BJ (cell line): ENCODE measurements at places on chromosomes 7 and 10.

DNA sequence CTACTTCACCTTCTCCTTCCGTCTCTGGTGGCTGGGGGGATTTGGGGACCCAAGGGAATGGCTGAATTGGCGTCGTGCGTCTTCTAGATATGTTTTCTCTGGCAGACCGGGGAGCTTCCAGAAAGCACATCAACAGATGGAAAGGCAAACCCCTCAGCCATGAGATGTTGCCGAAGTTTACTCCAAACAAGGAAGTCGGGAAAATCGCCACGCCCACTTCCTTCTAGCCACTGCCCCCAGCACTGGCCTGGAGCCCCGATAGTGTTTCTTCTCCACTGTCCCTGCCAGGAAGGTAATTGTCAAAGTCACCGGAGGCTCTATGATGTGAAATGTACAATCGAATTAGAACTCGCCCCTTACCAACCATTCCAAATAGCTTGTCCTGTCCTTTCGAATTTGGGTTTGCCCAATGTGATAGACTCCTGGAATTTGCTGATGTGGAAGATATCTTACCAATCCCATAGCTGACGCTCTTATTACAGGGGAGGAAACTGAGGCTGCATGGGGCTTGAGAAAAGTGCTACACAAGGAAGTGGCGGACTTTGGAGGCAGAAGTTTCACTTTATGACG, 191.0 kb downstream of the LSM5 start:
- DNase-seq, result no peak

DNA sequence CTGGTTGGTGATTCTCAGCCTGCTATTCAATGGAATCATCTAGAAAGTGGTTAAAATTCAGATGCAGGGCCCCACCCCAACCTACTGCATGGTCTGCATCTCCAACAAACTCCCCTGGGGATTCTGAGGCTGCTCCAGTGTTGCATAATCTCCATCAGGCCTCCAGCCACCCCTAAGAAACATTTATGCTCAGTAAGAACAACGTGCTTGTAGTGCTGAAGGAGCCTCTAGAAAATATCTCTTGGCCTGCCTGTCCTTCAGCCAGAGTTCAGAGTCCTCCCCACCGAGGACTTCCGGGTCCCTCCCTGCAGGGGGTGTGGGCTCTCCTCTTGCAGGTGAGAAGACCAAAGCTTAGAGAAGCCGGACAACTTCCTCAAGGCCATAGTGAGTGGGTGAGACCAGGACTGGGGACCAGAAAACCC, 159.8 kb downstream of the SH3PXD2A start:
- no peak for DNase-seq

DNA sequence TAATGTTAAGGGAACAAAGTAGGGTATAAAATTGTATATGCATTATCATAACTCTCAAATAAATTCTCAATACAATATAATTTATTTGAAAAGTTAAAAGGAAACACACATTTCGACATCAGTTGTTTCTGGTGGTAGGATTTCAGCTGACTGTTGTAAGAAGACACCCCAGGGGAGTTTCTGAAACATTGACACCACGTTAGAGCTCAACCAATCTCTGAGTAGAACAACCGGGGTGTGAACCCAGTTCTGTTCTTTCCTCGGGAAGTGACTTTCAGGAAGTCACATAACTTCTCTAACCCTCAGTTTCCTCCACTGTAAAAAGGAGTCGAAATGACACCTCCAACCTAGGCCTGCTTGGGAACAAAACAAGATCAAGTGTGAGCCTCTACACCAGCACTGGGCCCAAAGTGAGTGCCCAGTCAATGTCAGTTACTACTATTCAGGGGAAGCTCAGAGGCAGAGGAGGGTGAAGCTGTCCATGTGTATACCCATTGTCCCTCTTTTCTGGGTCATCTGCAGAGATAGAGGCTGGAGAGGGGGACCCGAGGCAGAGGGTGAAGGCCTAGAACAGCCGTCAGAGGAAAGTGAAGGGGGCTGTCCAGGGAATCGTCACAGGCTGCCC, 67.1 kb downstream of the AOAH start:
- no peak for DNase-seq

GRCh38 chr7:110809832-110810231, 281.1 kb upstream of the LRRN3 start:
- DNase-seq, result no peak

GRCh38 chr7:26857506-26858240, 6.7 kb downstream of the SKAP2 start:
- no peak for DNase-seq

- DNase-seq, result no peak
Observed at GRCh38 chr10:3476186-3476585, 303.6 kb upstream of the PITRM1 start.

- DNase-seq, result no peak
Observed at GRCh38 chr7:122056977-122057376, 87.1 kb downstream of the AASS start.

DNA sequence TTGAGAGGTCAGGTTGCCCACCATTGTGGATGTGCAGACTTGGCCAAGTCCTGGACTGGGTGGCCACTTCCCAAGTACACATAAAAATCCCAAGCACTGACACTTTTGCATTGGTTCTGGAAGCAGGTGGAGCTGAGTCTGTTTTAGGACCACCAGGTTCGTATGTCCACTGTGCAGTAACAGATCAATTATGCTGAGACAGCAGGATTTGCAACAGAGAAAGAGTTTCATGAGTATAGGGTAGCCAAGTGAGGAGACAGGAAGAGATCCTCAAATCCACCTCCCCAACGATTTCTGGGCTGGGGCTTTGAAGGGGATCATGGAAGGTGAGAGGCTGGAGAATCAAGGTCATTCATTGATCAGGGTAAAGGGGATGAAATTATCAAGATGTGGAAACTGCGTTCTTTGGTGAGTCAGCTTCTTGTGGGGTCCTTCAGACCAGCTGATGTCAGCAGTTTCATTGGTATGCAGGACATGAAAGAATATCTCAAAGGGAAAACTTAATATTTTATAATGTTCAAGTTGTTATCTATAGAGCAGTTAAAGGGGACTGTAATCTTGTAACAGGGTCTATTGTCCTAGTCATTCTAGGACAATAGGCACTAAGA, 277.7 kb downstream of the GALNT17 start:
- no peak for DNase-seq

- DNase-seq, result no peak
Observed at GRCh38 chr10:33498391-33498891, 164.0 kb upstream of the NRP1 start.

DNA sequence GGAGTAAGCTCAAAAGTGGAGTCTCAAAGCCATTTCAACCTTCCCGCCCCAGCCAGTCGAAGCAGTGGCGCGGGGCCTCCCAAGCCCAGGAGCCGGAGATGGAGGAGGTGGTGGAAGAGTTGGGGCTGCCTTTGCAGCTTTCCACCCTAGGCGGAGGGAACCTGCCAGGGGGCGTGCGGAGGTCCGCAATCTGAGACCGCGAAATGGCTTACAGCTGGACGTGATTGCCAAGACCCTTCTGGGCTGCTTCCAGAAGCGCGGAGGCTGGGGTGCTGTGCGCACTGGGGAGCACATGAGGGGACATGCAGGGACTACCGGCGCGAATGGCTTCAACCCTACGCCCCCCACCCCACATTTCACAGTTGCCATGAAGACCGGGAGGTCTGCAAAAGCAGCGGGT, 86.2 kb downstream of the PRR15 start:
- no peak for DNase-seq

GRCh38 chr10:73785721-73786511, 510 bp downstream of the ZSWIM8 start:
- no peak for DNase-seq

DNA sequence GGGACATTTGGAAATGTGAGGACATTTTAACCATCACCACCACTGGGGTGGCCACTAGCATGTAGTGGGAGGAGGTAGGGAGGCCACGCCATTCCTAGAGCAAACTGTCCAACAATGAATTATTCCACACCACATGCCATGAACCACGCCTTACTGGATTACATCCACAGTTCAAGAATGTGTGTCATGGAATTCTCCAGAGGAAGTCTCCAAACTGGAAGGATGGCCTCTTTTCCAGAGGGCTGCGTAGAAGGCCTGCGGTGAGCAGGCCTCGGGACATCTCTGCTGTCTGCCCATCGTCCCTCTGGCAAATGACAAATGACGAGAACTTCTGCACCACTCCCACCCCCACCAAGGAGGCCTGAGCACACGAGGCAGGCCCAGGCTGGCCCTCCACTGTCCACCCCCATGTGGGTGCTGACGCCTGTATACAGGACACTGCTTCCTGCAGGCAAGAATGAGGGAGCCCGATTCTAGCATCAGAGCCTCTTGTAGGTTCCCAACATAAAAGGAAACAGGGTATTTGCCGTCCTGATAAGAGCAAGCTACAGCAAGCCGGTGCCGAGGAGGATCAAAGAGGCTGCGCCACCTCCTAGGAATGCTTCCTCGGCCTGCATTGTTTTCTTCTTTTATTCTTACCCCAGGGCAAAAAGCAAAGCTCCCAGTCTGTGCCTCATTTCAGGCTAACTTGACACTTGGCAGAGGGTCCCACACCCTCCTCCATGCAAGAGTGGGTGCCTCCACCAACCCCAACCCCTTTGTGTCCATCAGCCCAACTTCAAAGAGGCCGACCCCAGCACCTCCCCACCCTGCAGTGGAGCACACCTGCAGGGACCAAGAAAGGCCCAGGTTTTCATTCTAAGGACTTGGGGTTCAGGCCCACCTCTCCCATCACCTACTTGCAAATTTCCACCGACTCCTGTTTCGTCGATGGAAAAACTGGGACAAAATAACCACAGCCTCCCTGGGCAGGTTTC, 23.9 kb downstream of the TNS3 start:
- DNase-seq, result no peak

- DNase-seq, result peak; percentile 34
Observed at GRCh38 chr10:73591935-73592699, 975 bp upstream of the USP54 start.

- DNase-seq, result no peak
Observed at GRCh38 chr10:121221991-121222390, 370.8 kb downstream of the WDR11 start.

- DNase-seq, result no peak
Observed at GRCh38 chr7:158150234-158150633, 437.4 kb downstream of the PTPRN2 start.

DNA sequence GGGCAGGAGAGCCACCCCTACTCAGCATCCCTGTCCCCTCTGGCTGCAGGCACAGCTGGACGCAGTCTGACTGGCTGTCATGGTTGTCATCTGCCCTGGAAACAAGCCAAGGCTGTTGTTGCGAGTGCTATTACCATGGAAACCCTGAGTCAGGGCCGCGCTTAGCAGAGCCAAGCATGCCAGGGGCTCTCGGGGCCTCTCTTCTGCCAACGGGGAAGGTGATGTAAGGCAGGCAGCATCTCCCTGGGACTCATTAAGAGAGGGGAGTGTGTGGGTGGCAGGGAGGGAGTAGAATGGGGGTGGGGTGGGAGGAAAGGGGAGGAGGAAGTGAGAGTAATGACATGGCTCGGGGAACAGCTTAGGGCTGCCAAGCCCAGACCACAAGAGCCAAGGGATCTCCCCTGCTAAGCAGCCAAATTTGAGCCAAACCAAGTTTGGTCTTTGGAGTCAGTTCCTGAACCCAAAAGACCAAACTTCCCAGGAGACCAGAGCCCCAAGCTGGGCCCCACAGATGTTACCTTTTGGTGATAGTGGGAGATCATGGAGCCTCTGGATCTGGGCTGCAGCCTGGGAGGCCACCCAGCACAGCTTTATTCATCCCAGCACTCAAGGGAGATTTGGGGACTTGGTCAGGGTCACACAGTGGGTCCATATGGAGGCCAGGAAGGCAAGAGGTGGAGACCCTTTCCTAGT, 67.6 kb downstream of the TMEM130 start:
- DNase-seq, result no peak

GRCh38 chr10:17001961-17002749, 127.5 kb downstream of the CUBN start:
- peak; percentile 87 for DNase-seq
